Activated naive CD8-positive, alpha-beta T cell treated with anti-CD3 and anti-CD28 coated beads, Interleukin-2, amount 50 U/mL, for 16 hours (primary cell): ENCODE measurements at places on chromosomes 11 and 22.

- DNase-seq: no peak
Observed at GRCh38 chr11:9092072-9092471, 673 bp upstream of the SCUBE2 start.

DNA sequence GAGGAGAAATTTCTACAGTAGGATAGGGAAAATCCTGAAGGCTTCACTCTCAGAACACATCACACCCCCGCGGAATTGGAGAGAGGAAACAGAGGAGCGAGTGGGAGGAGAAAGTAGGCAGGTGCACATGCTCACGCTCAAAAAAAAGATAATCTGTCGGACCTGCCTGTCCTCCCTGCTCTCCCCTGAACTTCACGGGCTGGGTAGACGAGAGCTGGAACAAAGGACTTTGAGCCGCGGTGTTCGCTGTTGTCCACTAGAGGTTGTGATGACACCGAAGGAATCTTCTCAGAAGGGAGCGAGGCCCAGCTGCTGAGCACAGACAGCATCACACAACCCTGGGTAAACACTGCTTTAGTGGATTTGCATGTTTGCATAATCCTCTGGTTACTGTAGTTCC is 5.0 kb downstream of the SEZ6L start:
- DNase-seq: no peak

DNA sequence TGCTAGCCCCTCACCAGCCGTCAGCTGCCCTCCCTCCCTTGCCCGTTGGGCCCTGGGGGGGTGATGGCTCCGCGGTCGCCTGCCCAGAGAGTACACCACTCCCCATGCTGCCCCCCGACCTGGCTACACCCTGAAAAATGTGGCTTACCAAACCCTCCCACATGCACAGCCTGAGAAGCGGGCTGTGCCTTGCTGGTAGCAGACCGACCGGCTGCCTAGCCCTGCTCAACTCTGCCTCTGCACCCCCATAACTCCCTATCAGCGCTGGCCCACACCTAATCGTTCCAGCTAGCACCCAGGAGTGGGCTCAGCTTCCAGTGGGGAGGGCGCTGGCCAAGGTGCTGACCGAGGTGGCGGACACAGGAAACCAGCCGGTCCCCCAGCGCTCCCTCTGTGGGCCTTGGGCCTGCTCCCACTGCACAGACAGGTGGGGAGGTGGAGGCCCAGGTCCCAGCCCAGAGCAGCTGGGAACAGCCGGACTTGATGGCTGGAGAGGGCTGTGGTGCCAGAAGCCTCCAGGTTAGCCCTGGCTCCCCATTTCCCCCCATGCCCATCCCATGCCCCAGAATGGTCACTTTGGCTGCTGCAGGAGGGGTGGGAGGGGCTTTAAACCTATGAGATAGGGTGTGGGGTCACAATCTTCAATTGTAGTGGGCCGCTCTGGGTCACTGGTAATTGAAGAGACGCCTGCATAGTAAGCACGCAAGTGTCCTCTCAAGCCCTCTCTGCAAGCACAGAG is 32.1 kb upstream of the PRODH start:
- no peak for DNase-seq

DNA sequence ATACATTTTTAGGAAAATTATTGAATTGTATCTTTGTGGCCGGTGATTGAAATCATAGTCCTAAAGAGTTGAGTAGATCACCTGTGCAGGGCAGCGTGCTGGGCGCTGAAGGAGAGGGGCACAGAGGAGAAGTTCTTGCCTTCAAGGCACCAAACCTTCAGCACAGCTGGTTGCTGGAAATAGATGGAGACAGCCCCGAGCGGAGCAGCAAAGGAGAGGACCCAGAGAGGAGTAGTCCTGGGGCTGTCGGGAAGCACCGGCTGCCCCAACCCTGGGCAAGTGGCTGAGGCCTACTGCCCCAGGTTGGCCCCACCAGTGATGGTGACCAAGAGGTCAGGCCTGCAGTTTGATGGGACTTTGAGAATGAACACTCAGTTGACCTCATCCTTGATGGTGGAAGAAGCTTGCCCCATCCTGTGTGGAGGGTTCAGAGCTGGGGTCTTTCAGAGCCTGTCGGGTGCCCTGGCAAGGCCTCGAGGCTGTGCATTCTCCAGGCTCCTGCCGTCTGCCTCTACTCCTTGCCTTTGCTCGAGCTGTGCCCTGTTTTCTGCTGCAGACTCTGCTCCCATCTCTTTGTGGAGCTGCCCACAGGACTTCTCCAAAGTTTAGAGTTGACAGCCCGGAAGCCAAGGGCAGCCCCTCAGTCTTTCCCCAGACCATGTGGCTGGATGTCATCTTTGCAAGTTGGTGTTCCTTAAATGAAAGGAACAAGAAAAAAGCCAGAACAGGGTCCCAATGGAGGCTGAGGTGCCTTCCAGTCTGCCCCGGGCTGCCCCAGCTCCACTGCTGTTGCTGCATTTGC is 285.1 kb downstream of the TBC1D22A start:
- no peak for DNase-seq

- DNase-seq: no peak
Observed at GRCh38 chr11:111978028-111978771, 41.1 kb downstream of the DIXDC1 start.

- no peak for DNase-seq
Observed at GRCh38 chr11:88284336-88285050, 53.0 kb downstream of the CTSC start.

DNA sequence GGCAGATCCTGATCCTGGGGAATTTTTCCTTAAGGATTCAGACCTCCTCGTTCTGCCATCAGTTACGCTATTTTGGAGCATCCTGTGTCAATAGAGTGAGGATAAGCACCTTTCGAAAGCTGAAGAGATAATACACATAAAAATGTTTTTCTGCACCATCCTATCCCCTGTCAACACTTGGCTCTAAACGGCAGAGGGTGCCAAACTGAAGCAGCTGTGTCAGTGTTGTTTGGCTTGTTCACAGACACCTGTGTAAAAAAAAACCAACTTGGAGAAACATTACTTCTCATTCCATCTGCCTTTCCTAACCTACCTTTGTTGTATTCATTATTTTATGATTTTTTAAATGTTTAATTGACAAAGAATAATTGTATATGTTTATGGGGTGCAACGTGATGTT is 417.0 kb upstream of the DDI1 start:
- DNase-seq: no peak

DNA sequence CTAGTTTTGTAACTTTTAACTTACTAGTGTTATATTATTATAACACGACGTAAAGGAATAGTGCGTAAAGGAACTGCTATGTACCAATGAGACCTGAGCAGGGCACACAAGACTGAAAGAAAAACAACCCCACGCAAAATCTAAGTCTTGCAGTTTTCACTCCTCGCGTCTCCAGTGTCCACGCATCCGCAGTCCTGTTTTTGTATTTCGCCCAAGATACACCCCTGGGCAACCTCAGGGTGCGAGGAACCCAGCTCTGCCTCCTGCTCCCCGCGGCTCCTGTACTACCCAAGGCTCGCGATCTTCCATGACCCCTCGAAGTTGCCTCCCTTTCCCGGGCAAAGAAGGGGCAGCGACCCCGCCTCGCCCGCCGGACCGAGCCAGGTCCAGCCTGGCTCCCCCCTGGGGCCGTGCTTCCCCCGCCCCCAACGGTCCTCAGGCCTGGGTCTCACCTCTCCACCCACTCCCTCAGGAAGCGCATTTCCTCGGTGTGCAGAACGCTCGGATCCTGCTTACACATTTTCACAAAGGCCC is 393 bp downstream of the ST13 start:
- no peak for DNase-seq

DNA sequence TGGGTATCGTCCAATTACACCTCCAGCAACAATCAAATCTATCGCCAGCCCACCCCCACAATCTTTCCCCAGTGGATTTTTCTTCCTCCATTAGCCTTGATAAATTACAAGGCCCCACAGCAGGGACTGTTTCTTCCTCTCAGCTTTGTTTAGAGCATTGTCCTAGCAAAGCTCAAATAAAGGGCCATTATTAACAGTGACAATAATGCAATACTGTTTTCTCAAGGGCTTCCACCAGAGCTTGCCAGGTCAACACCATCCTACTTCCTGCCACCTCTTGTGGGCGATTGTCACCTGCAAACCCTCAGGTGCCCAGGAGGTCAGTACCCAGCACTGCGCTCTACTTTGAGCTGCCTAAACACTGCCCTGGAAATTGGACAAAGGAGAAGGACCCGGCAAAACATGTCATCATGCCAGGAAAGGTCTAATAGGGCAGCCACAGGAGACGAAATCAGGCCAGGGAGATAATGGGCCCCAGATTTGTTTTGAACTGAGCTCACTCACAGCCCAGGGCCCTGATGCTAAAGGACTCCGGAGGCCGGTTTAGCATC is 95.2 kb downstream of the ABTB2 start:
- DNase-seq: no peak

DNA sequence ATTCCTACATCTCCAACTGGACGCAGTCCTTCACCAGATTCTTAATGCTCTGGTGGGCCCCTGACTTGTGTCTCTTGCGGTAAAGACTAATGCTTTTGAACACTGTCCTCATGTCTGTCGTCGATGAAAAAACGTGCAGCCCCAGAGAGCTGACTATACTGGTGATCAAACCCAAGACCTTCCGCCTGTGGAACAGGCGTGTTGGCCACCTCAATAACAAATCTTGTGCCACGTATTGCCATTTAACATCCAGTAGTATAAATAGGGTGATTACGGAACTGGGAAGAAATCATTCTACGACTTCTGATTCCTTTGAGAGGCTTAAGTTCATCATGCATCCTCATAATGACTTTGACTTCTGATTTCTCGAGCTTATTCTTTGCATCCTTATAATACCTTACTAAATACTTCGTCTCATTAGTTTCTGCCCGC is 45.6 kb downstream of the OR4D9 start:
- no peak for DNase-seq

- DNase-seq: no peak
Observed at GRCh38 chr22:32389685-32390084, 22.4 kb downstream of the RTCB start.

DNA sequence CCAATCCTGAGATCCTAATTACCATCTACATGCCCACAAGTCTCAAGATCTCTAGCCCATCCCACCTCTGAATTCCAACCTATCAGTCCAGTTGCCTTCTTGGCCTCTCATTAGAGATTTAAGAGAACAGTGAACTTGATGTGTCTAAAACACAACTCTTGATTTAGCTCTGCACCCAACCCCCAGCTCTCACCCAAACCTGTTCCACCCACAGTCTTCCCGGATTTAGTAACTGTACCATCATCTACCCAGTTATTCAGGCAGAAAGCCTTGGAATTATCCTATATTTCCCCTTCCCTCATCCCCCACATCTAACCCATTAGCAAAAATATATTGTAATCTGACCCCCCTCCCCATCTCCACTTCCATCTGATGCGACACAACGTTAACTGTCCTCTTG is 24.0 kb upstream of the YWHAH start:
- DNase-seq: no peak
